ENCODE measurements at places on chromosomes 3 and 15.

DNA sequence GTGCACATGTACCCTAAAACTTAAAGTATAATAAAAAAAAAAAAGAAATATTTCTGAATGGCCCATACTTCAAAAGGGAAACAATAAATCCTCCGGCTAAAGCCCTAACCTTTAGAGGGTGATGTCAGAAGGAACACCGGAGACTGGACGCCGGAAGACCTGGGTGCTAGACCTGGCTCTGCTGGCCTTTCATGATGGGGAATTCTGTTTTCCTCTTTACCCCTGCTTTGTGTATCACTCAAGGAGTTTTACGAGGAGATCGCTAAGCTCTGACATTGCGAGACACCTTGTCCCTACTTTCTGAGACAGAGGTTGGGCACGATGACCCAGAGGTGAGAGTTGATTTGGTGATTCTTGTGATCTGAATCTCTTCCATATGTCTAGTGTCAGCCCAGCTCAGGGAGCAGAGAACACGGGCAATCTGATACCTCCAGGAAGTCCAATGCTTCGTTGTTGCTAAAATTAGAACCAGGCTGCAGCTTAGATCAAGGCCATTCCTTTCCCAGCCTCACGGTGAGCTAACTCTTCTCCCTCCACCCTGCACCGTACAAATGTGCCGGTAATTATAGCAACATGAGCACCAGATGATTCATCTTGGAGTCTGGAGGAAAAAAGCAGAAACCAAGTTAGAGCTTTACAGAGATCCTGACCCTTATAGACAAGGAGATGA lies 42.0 kb upstream of the CFAP161 start:
- peak; percentile 95 for DNase-seq

DNA sequence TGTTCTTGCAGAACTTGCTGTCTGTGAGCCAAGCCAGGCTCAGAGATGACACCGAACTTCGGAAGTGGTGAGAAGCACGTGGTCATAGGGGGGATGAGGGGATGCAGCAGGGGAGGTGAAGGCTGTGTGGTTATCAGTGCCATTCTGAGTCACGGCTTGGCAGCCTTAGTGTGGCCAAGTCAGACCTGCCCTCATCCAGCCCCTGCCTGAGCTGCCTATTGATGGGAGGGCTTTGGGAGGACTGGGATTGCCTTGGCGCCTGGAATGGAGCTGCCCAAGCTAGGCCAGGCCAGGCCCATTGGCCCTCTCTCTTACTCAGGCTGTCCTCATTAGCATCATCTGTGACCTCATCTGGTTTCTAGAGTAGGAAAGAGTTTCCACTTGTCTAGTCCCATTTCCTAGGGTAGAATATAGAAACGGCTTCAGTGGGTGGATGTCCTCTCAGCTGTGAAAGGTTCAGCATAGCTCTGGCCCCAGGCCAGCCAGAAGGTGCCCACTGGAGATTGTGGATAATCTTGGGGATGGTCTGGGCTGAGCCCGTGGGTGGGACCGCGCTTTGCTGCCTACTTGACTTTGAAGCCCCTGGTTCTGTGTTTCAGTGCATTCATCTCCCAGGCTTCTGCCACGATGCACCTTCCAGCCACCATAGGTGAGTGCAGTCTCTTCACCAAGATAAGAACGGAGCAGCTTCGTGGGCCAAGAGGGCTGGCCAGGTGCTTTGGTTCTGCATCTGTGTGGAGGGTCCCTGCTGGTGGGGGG lies 7.2 kb downstream of the FAH start:
- no peak for DNase-seq

DNA sequence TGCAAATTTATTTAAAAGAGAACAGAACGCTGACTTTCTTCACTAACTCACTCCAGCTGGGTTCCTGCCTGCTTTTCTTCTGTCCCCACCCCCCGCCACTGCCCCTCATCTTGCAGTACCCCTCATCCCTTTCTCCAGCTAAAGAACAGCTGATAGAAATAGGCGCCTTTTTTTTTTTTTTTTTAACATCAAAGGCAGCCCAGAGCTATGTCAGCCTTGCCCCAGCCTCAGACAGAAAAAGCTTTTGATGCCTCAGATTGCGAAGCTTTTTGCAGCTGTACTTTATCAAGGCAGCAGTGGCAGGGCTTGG lies 1.8 kb downstream of the CADPS start:
- no peak for DNase-seq

DNA sequence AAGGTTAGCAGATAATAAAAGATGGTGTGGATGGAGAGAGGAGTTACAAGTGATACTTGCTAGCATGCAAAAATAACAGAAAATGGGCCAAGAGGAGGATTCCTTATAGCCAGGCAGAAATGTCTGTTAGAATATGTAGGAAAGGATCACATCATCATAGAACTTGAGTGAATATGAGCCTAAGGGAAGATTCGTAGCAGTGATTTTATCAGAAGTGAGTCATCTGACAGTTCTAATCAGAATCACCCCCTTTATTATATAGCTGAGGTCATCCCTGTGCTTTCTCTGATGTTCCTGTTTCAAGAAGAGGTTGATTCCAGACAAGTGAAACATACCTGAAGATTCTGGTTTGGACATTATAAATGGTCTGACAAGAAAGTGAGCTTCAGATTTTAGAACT lies 22.9 kb downstream of the EXOG start:
- DNase-seq: no peak

DNA sequence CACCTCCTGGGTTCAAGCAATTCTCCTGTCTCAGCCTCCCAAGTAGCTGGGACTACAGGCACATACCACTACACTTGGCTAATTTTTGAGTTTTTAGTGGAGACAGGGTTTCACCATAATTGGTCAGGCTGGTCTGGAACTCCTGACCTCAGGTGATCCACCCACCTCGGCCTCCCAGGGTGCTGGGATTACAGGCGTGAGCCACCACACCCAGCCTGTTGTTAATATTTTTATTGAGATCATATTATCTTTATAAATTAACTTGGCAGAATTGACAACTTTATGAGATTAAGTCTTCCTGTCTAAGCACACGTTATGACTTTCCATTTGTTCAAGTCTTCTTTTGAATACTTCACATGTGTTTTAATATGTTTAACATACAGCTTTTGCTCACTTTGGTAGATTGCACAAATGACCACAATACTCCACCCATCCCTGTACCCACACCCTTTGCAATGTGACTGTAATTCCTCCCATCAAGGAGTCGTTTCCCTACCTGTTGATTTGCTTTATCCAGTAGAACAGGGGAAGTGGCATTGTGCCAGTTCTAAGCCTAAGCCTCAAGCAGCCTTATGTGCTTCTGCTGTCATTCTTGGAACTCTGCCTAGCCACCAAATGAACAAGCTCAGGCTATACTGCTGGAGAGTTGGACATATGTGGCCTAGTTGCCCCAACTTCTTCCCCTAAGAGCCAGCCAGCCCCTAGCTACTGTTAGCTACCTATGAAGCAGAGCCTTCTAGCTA lies 8.2 kb downstream of the XYLB start:
- DNase-seq: peak; percentile 45

- DNase-seq: no peak
Observed at GRCh38 chr3:123342631-123343080, 106.2 kb downstream of the ADCY5 start.

DNA sequence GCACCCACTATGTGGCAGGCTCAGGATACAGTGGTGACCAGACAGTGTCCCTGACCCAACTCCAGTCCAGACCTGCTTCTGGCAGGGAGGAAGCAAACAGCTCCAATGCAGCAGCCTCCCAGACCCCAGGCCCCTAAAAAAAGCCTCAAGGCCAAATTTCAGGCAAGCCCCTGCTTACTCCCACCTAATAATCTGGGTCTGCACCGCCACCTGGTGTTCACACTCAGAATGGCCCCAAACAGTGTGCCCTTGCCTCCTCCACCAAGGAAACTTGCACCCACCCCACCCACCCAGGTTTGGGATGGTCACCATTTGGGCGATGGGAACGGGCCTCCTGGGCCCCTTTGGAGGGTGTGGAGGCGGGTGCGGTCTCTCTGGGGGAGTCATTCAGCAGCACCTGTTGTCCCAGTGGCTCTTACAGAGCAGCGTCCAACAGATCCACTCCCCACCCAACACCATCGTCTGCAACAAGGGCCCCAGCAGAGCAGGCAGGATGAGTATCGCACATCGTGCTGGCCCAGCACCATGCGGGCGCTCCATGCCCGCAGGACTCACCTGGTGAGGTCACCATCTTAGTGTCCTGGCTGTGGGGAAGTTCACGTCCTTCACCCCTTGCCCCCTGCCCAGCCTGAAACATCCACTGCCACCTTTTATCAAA lies 17.3 kb downstream of the C3orf18 start:
- no peak for DNase-seq

GRCh38 chr3:3556078-3556477 lies 243.2 kb upstream of the LRRN1 start:
- DNase-seq: no peak

GRCh38 chr15:101019366-101019896 lies 100.3 kb downstream of the LRRK1 start:
- no peak for DNase-seq

DNA sequence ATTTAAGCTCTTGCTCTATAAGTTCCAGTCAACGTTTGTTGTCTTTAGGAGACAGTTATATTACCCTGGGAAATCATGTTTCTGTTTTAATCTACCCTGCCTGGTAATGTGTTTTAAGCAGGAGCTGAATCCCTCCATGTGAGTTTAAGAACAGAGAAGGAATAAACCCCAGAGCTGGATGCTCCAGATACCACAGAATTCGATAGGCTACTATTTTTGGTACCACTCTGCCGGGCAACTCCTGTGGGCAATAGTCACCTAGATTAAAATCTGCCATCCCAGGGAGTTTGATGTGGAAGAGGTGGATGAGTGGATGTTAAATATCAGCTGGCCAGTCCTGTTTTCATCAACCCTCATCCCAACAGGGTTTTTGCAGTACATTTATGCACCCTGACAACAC lies 20.4 kb downstream of the NUDT16 start:
- no peak for DNase-seq

GRCh38 chr3:73203101-73203500 lies 141.6 kb downstream of the EBLN2 start:
- no peak for DNase-seq

GRCh38 chr3:134249296-134249841 lies 1.3 kb downstream of the RYK start:
- no peak for DNase-seq

GRCh38 chr3:86047161-86047560 lies 943.8 kb downstream of the VGLL3 start:
- no peak for DNase-seq

DNA sequence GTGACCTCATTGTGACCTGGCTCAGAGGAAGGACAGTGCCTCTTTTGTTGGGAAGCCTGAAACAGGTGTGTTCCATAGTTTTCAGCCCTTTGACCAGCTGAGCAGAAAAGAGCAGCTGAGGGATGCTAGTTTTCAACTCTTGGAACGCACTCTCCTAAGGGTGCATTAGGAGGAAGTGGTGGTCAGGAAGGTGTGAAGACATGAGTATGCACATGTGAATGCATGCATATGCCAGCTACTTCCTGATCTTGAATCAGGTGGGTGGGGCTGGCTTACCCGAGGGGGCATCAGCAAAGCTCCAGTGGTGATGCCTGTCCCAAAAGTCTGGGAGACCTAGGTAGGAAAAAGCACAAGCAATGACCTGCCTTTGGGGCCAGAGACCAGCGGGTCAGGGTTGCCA lies 23.3 kb upstream of the CEMIP start:
- no peak for DNase-seq

GRCh38 chr3:143155756-143156155 lies 36.2 kb downstream of the CHST2 start:
- DNase-seq: no peak

DNA sequence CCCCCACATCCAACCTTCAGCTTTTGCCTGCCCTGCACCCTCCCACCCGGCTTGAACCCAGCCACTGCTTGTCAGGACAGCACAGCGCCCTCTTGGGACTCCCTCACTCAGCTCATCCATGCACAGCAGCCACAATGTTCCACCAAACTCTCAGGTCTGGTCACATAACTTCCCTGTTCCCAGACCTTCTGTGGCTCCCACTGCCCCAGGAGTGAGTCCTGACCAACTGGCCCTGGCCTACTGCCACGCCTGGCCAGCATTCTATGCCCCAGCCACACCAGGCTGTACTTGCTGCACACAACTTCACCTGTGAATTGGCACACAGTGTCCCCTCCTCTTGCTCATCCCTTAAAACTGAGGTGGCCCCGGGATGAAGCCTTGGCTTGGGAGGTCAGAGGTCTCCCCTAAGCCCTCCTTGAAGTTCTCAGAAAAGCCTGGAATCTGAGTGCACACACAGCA lies 21.0 kb downstream of the PLXNB1 start:
- no peak for DNase-seq

DNA sequence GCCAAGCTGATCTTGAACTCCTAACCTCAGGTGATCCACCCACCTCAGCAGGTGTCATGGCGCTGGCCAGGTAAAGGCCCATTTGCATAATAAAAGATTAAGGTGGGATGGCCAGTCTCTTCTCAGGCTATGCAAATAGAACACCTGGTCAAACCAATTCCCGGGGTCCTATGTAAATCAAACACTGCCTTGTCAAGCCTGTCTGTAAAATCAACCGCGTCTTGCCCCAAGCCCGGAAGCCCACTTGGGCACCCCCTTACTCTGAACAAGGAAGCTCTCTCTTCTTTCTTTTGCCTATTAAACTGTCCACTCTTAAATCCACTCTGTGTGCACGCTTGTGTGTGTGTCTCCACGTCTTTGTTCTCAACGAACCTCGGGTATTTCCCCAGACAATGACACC lies 13.0 kb upstream of the POC1A start:
- no peak for DNase-seq

GRCh38 chr3:71537211-71537611 lies 46.3 kb downstream of the FOXP1 start:
- DNase-seq: peak; percentile 91

GRCh38 chr15:41921167-41921566 lies 27.3 kb upstream of the SPTBN5 start:
- DNase-seq: no peak

- no peak for DNase-seq
Observed at GRCh38 chr15:41251411-41251810, 20.3 kb downstream of the CHP1 start.

GRCh38 chr3:67804089-67804488 lies 149.7 kb upstream of the SUCLG2 start:
- no peak for DNase-seq

GRCh38 chr3:184085389-184085852 lies 11.4 kb upstream of the HTR3E start:
- no peak for DNase-seq

DNA sequence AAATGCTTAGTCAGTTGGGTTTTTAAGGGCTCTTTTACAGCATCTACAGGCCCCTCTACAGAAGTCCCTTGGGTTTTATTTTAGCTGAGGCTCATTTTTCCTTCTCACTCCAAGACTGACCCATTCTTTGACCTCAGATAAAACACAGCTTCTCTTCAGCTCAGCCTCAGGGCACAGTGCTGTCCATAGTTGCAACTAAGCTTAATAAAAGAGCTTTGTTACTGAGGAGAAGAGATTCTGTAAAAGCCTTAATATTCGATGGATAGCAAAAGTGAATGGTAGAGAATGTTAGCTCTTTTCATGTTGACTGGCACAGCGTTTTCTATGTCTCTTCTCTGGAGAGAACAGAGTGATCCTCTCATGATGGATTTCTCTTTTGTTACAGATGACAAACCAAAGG lies 277.9 kb downstream of the BBX start:
- DNase-seq: no peak

DNA sequence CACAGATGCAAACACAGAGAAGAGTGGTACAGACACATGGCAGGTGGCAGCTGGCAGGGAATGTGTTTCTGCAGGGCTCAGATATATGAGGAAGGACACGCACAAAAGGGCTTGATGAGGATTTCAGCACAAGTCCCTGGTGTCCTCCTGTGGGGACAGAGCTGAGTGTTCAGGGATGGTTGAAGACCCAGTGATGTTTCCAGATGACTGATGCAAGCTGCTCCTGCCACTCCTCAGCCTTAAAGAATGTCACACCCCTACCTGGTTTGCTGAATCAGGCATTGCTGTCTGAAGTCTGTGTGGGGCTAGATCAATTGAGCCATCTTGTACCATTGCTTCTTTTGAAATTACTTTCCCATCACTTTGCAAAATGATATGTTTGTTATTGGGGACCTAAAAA lies 40.2 kb downstream of the TNFAIP8L3 start:
- DNase-seq: no peak
